Fibroblast of skin of abdomen (primary cell): ENCODE measurements at places on chromosomes 7 and 10.
A peak's percentile ranks its signal among the peaks of the same experiment; 100 is the strongest.

- DNase-seq = peak; percentile 40
These were observed 1180.4 kb downstream of the CNTNAP2 start for GRCh38 chr7:147296986-147297385.

DNA sequence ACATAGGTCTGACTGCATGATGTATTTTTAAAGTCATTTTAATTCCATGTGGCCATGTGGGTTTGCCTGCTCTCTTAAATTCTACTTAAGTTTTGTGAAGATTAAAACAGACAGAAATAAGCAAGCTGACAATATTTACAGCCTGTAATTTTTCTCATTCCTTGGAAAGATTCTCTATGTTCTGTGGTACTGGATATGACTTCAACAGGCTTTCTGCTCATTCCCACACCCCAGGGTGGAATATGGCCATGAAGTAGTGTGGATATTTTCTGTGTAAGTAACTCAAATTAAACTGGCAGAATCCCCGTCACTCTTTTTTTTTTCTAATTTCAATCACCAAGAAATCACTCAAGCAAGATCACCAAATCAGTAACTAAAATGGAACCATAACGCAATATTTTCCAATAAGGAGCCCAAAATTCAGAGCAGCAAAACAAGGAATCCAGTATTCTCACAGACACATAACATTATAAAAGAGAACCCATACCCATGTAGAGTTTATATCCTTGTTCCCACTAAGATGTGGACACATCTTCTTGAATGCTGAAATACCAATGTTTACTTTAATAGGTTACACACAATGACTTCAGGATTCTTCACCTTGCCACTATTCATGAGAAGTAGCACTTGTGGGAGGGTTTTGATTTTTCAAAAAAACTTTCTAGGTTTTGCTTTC is 5.7 kb downstream of the HOXA5 start:
- DNase-seq = no peak

DNA sequence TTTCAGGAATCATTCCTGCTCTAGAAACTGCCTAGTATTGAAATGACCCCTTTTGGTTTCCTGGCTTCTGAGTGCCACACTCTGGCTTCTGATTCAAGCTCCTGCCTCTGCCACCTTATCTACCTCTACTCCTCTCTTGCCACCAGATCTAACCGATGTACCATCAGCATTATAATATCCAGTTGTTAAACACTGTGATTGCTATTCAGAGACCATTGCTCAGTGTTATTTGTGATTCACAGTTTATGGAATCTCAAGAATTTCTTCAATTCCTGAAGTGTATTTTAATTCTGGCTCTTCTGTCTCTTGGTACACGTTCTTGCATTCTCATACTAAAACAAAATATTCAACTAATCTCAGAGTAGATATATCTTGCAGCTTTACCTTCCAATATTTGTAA is 88.7 kb downstream of the DYNC1I1 start:
- peak; percentile 21 for DNase-seq

- DNase-seq = peak; percentile 92
These were observed 135.2 kb downstream of the CUX1 start for GRCh38 chr7:101952355-101953247.

DNA sequence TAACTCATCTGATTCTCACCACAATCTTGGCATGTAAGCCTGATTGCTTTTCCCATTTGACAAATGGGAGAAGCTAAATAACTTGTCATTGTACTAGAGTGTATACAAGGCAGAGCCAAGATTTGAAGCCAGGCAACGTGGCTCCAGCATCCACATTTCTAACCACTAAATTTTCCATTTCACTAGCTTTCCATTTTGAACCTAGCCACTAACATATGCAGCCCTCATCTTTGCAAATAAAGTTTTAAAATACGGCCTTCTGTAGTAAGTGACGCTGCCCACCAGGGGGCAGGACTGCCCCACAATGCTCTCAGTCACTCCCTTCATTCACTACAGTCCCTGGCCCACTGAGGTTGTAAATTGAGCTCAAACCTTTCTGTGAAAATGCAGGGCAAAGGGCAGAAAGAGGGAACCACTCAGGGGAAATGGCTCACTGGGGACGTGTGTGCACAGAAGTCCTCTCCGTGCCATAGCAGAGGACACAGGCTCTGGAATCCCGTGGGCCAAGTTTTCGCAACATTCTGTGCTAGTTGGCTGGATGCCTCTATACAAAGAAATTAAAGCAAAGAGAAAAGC is 315.7 kb downstream of the TNS3 start:
- peak; percentile 66 for DNase-seq

DNA sequence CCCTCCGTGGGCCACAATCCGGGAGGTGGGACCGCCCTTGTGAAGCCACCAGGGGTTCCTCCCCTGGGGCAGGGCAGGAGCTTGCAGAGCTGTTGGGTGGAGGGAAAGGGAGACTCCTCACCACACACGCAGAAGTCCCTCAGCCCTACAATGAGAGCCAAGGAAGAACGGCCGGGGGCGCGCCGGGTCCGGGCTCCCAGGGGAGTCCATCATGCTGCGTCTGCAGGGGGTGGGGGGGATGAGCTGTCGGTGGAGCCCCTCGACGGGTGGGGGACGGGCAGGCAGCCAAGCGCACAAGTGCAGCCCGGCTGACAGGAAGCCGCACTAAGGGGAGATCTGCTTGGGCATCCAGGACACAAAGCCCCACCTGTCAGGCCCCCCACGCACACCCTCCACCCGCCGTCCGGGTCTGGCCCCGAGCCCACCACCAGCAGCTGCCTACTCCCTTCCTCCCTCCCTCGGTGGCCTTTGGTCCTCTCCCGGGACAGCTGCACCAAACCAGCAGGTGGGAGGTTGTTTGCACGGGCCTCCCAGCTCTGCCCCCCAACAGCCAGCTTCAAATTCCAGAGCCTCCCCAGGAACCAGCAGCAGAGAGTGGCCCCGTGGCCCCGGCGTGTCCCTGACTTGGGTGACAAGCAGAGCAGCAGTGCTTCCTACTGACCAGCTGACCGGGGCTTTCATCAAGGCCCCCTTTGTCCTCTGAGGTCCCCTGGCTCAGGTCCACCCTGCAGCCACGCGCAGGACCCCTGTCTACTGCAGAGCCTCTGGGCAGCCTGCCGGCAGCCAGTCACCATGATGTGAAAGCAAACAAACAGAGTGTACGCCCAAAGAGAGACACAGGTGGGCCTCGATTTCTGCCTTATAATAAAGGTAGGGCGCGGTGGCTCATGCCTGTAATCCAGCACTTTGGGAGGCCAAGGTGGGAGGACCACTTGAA is 50.3 kb downstream of the HIP1 start:
- DNase-seq = no peak
